ENCODE measurements at places on chromosomes 12 and 14. TPM values are rescaled to one million over a fixed set of nuclear protein-coding genes. Genes with fewer than 3 reads are reported as not detected.

DBX2 gene
- not detected for total RNA-seq

DNA sequence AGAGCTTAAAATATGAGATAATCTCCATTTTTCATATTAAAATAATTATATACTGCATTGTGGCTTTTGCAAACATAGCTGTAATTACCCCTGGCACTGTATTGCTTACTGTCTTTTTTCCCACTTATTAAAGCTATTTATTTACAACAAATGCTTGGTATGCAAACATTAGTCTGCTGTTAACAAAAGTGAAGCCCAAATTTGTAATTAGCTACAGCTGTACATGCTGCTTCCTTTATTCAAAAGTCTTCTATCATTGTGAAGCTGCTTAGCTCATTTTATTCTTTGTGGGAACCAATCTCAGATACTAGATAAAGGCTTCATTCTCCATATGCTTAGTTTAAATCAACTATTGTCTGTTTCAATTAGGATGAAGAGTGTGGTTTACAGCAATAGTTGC is 425.8 kb upstream of the FOXG1 start:
- no peak for DNase-seq

DNA sequence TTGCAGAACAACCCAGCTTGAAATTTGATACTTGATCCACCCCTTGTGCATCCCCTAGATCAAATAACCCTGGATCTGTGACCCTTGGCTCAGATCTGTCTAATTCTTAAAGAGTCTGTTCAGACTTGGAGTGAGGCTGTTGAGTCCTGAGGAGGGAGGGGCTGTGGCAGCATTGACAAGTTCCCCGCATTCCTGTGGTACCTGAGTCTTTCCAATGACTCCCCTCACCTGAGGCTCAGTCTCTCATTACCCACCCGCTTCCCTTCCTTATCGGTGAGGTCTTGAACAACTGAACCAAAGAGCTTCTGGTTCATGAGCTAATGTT is 16.1 kb upstream of the HDAC7 start:
- DNase-seq: no peak

DNA sequence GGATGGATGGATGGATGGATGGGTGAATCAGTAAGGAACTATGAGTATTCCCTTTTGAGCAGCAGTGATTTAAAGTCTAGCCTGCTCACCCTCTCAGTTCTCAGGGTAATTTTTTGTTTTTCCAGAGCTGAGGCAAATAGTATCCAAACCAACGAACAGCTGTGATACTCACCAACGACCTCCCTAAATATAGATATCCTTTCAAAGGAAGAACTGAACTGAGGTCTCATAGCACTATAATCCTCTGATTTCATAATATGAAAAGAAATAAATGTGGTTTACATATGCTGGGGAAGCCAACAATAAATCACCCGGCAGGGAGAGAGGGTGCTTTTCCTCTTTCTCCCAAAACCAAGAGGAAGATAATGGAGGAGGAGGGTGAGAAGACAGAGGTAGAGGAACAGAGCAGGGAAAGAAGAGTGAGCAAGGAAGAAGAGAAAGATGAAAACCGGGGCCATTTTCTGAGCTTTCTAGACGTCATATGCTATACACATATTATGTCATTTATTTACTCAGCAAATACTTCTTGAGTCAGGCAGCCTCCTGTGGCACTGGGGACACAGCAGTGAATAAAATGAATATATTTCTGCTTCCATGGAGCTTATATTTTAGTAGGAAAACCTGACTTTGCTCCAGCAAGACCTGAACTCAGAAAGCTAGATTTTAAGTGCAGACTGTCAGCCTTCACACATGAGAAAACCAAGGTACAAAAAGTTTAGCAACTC is 710.7 kb upstream of the TBX3 start:
- no peak for DNase-seq

DNA sequence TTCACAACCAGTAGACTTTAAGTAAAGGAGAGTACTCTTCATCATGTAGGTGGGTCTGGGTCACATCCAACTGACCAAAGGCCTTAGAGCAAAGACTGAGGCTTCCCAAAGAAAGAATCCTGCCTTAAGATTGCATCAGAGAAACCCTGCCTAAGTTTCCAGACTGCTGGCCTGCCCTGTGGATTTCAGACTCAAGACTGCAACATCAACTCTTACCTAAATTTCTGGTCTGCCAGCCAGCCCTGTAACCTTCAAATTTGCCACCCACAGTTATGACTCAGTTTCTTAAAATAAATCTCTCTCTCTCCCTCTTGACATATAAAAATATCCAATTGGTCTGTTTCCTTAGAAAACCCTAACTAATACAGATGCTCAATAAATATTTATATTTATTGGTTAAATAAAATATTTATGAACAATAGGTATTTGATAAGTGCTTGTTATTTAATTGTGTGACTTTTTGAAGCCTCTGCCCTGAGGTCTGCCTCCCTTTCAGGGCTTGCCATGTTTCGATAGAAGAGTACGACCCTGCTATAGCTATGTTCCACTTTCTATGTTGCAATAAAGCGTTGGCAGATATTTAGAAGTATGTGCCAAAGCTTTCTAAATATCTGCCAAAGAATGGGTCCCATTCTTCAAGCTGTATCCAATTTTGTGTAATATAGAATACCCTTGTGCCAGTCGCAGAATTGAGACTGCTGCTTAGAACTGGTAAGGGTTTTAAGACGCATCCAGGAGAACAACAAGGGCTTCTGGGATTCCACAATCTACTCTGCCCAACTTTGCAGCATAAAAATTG is 65.7 kb downstream of the TMEM30B start:
- DNase-seq: no peak

DNA sequence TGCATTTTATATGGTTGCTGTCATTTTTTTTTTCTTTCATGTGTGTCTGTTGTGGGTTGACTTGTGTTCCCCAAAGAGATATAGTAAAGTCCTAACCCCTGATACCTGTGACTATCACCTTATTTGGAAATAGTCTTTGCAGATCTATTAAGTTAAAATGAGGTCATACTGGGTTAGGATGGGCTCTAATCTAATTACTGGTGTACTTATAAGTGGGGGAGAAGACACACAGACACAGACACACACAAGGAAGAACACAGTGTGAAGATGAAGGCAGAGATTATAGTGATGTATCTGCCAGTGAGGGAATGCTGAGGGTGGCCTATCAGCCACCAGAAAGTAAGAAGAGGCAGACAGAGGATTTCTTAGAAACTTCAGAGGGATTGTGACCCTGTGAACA is 318.4 kb upstream of the ATP2B1 start:
- DNase-seq: no peak

GRCh38 chr14:58699681-58700205 is 62.0 kb downstream of the DACT1 start:
- DNase-seq: no peak

DNA sequence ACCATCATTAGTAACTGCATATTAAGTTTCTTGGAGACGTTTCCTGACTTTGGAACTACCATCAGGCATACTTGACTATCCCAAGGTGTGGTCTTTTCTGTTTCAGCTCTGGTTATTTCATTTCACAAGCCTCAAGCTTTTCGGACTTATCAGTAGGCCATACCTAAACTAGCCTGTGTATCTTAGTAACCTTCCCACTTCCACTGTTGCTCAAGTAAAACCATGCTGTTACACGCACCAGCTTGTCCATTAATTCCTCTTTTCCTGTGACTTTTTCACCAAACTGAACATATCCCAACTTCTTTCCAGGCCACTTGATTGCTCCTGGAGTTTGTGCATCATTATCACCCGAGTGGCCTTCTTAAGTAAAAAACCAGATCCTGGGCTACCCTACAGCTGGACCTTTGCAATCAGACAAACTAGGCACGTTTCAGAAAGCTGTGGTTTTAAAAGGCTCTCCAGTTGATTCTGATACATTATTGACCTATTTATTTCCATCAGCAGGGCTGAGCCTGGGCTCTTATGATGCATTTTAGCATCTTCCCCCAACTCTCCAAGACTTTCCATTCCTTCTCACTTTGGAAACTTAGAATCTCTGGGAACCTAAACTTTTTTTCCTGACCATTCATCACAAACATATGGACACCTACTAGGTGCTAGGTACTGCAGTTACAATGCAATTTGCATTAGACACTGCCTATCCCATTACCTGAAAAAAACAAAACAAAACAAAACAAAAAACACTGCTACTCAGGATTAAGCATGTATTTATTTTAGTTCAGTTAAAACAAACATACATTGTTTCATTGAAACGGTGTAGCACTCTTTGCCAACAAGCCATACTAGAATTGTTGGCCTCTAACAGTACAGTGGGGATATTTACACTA is 14.9 kb downstream of the SLC38A2 start:
- DNase-seq: peak; percentile 86

DNA sequence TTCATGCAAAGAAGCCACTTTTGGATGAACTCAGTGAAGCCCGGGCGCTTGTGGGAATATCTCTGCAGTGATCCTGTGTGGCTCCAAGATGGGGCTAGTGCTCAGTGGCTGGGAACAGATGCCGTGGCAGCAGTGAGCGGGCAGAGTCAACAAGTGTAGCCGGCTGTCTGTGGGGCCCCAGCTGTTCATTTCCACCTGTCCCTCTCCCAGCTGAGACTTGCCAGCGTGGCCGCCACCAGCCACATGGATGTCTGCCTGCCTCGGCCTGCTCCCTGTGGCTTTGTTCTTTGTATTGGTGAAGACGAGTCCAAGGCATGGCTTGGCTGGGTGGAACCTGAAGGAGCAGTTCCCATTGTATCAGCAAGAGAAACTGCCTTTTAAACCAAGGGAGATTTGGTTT is 77.3 kb downstream of the NOS1 start:
- DNase-seq: no peak

- no peak for DNase-seq
Observed at GRCh38 chr14:37138898-37139297, 33.5 kb downstream of the SLC25A21 start.

Measured in HFFc6 (cell line).